ENCODE measurements at places on chromosomes 16 and 17.

GRCh38 chr16:72044296-72044695 lies 10.0 kb upstream of the HP start:
- DNase-seq: no peak

DNA sequence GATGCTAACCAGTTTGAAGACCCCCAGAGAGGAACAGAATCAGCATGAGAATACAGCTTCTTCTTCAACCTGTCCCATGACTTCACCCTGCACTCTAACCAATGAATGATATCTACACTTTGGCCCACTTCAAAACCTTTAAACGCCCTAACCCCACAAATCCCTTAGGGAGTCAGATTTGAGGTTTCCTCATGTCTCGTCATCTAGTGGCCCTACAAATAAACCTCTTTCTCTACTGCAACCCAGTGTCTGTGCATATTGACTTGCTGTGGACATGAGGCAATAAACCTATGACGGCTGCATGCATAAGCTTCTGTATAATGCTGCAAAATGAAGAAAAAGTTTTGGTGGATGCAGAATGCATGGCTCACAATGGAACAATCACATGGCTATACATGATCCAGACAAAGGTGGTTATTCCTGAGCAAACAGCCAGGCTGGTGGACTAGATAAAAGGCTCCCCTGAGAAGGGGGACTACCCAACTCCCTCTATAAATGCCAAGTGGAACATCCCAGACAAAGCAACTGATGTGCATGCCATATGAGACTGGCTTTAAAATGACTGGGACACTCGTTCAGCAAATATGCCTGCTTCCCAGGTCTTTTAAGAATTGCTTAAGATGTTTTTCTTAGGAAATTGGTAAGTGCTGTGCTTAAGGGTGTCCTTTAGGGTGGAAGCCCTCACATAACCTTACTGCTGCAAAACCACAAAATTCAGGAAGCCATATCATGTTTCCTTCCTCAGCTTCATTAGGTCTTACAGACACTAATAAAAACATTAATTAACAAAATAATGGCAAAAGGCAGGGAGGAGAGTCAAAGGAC lies 12.2 kb downstream of the N4BP1 start:
- DNase-seq: no peak

DNA sequence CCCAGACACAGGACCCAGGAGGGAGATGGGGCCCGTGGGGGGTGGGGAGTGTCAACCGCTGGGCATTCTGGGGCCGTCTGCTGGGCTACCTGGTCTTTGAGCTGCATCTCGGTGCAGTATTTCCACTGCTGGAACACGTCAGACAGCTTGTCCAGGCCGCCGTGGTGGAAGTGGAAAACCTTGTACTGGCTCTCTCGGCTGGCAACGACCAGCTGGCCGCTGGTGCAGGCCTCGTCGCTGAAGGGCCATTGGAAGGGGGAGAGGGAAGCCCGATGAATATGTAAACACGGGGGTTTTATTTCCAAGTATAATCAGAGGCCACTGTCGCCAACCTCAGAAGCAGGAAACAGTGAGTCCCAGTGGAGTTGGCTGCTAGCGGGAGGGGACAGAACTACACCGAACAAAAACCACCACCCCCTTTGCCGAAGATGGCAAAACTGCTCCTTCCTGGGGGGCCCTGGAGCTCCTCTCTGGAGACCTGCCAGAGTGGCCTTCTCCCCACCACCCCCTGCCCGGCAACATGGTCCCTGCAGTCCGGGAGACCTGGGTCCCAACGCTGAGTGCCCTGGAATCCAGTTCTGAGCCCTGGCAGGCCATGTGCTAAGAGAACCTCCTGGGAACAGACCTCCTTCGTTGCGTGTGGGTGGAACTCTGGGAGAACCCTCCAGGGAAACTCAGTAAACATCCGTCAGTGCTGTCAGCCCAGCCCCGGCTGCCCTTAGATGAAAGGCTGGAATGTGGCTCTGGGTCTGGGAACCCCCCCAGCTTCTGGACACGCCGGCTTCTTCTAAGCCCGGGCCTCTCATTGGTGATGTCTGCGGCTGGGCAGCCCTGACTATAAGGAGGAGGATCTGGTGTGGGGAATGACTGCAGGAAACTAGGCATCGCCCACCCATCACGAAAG lies 84.1 kb downstream of the TBC1D16 start:
- DNase-seq: peak; percentile 77

DNA sequence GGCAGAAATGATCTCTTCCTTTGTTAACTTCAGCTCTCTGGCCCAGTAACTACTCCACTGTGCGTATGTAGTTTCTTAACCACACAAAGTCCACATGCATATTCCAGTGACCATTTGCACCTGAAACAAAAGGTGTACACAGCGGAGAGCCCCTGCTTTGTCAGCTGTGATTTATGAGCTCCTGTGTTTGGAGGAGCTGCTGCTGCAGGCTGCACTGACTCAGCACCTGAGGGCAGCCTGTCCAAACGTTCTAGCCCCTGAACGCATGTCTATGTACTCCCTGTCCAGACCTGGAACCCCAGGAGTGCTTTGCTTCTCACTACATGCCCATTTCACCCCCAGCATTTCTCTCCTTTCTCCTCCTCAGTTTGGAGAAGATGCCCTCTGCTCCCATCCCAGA lies 216.1 kb downstream of the ABCC12 start:
- no peak for DNase-seq

DNA sequence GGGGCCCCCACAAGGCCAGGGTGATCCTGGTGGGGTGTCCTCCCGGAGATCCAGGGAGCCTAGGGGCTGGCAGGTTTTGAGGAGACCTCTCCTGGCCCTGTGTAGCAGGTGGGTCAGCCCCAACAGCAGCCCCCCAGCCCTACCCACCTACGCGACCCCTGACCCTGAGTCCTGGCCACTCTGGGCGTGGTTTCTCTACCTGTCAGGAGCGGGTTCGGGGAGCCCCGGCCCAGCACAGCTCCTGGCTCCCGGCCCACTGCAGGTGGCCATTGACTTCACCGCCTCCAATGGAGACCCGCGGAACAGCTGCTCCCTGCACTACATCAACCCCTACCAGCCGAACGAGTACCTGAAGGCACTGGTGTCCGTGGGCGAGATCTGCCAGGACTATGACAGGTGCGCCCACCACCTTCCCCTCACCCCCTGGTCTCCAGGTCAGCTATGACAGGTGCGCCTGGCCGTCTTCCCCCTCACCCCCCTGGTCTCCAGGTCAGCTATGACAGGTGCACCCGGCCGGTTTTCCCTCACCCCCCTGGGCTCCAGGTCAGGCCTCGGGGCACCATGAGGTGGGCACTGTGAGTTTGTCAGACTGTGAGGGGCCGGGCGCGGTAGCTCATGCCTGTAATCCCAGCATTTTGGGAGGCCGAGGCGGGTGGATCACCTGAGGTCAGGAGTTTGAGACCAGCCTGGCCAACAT lies 13.0 kb downstream of the CPNE7 start:
- no peak for DNase-seq

GRCh38 chr17:81902653-81903414 lies 796 bp downstream of the NPB start:
- no peak for DNase-seq

DNA sequence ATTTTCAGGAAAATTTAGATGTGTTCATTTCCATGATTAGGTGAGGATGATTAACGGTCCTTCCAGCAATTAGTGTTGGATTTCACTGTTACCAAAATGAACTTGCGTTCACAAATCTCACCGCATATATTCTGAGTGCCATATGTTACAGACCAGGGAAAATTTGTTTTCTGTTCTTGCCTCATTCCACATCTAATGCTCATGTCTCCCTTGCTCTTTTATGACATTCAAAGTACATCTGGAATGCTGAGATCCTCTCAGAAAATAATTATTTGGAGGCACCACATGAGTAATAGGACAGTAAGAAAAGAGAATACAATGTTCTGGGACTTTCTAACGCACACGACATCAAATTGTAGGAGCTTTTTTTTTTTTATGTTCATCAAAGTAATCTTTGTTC lies 406.5 kb downstream of the SHISA9 start:
- DNase-seq: no peak

- DNase-seq: no peak
These were observed 149.0 kb upstream of the MPHOSPH6 start for GRCh38 chr16:82319038-82319437.

GRCh38 chr16:81676883-81677737 lies 102.0 kb upstream of the PLCG2 start:
- DNase-seq: no peak

GRCh38 chr16:23290189-23291062 lies 11.7 kb upstream of the SCNN1B start:
- no peak for DNase-seq

DNA sequence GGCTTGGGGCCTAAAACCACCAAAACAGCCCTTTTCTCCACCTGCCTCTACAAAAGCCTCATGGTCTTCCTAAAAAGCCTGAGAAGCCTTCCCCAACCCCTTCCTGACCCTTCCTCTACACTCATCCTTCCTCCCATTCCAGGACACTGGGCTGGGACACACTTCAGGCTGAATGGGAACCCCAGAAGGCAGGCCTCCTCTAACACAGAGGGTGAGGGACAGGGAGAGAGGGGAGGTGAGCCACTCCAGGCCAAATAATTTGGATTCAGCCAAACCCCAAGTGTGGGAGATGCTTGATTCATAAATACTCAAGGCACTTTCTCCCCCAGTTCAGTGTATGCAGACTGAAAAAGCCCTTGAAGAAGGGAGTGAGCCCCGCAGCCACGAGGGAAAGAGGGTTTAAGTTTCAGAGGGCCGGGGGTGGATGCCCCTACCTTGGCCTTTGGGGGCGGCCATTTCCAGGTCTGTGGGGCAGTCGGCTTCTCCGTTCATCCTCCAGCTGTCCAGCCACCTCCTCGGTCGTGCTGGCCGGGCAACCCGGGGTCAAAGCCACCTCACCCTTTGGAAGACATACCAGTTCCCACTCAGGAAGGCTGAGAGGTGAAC lies 1.6 kb downstream of the UBTF start:
- no peak for DNase-seq

DNA sequence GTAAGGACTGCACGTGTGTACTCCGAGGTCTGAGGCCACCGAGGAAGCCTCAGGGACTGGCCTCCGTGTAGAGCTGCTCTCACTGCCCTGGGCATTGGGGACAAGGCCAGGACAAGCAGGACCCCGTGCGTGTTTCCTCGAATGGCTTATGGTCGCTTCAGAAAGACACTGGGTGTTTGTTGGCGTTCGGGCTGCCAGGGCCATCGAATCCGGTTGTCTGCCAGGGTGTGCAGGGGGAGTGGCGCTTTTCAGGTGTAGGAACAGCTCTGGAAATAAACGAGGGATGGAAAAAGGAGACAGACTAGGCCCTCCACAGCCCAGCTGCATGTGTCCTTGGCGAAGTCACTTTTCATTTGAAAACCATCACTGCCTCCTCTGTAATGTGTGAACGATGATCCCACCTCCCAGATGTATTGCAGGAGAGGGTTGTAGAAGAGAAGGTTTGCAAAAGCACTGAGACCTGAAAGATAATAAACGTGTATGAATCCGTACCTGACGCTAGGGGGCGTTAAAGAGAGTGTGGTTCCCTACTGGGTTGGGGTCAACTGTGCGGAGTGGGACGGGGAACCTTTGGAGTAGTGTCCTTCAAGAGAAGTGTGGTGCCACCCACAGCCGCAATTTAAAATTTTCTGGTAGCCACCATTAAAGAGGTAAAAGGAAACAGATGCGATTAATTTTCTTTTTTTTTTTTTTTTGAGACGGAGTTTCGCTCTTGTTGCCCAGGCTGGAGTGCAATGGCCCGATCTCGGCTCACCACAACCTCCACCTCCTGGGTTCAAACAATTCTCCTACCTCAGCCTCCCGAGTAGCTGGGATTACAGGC lies 2.1 kb upstream of the ZSCAN10 start:
- no peak for DNase-seq

DNA sequence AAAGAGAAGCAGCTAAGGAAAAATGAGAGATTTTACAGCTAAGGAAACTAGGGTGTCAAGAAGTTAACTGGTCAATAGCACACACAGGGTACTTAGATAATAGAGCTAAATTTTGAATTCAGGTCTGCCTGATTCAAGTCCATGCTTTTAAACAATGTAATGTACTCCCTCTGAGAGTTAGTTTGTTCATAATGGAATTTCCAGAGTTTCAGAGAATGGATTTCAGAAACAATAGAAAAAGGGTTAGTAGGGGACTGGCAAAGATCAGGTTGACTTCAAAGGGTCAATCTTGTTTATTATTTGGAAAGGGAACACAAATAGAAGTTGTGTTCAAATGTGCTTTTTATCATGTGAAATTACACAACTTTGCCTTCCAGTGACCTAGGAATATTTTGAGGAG lies 17.9 kb downstream of the NSRP1 start:
- DNase-seq: no peak

- no peak for DNase-seq
These were observed 43.5 kb downstream of the BEAN1 start for GRCh38 chr16:66470556-66470955.

- no peak for DNase-seq
These were observed 22.0 kb downstream of the BAHCC1 start for GRCh38 chr17:81417049-81417878.

DNA sequence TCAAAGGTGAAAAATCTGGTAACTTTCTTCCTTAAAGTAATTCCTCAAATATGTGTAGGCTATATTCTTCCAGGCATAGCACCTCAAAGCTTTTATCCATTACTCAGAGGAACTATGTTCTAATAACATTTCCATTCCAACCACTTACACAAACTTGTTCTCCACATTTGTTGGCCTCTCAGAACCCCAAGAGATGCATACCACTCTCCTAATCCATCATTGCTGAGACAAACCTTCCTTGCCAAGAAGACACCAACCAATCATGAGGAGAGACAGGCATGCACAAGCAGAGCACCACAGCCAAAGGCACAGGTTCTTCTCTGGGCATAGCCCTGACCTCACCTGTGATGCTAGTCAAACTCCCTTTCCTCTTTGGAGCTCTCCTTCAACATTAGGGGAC lies 20.9 kb downstream of the CDH11 start:
- DNase-seq: no peak

GRCh38 chr17:44541884-44542581 lies 15.3 kb upstream of the FZD2 start:
- no peak for DNase-seq

- no peak for DNase-seq
These were observed 25.6 kb upstream of the CACNG1 start for GRCh38 chr17:67018471-67019434.

- no peak for DNase-seq
These were observed 1.9 kb upstream of the MLLT6 start for GRCh38 chr17:38702916-38703741.

- peak; percentile 35 for DNase-seq
These were observed at the start of the genes ABI3 and GNGT2 for GRCh38 chr17:49210158-49211029. ABI3 (plus strand) TSS chr17:49210707; CDS start chr17:49210725, 18 bp downstream. GNGT2 (minus strand) TSS chr17:49210574; CDS start chr17:49207422, 3,152 bp downstream.

- DNase-seq: no peak
These were observed 12.4 kb downstream of the CCDC43 start for GRCh38 chr17:44677136-44677535.

DNA sequence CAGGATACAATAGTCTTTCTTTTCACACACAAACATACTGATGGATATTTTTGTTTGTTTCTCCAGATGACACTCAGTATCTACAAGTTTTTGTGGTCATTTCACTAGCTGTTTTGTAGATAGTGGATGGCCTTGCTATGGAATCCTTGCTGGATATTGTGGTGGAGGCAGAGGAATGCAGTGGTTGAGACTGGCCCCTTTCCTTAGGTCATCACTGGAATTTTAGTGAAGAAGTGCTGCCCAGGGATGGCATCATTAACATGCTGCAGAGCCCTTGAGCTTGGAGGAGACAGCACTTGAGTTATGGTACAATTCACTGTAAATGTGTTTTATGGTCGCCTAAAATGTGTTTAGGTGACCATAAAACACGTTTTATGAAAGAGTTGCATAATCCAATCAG lies 455.9 kb upstream of the HSBP1 start:
- DNase-seq: no peak
